ENCODE measurements at places on chromosomes 16 and 17.

DNA sequence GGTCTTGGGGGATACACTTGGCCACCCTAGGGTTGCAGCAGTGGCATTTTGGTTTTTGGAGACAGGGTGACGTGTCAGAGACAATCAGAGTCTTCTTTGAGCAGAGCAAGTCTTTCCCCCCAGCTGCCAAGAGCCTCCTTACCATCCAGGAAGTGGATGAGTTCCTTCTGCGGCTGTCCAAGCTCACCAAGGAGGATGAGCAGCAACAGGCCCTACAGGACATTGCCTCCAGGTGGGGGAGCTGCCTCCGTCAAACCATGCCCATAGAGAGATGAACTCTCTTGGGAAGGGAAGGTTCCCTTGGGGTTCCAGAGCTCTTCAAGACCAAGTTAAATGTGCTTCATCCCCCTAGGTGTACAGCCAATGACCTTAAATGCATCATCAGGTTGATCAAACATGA lies 11.3 kb downstream of the LIG3 start:
- DNase-seq, result no peak

- no peak for DNase-seq
Measured at GRCh38 chr16:3655030-3655395, 522 bp downstream of the DNASE1 start.

DNA sequence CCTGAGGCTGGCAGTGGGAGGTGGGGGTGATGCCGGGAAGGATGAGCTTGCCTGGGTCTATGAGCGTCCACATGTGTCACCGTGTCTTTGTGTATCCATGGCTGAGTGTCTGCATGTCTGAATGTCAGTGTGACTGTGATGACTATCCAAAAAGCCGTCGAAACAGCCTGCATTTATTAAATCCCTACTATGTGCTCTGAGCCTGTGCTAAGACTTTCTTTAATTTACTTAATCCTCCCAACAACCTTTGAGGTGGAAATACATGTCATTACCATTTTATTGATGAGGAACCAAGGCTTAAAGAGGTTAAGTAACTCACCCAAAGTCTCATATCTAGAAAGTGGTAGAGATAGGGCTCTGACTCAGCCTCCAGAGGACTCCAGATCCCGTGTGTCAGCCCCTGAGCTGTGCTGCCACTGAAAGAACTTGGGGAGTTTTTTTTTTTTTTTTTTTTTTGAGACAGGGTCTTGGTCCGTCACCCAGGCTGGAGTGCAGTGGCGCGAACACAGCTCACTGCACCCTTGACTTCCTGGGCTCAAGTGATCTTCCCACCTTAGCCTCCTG lies 20.0 kb downstream of the ARHGAP23 start:
- DNase-seq, result no peak

DNA sequence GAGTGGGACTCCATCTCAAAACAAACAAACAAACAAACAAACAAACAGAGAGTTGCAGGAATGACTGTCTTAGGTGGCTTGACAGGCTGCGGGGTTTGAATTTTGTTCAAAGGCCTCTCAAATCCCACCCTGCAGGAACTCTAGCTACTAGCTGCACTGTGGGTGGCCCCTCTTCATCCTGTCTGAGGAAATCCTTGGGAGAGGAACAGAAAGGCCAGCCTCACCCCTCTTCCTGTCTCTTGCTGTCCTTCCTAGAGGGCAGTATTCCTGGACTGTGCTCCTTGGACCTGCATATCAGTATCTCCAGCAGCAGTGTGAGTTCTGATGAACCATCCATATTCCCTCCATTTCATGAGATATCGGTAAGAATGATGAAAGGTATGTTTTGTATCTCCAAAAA lies 2.0 kb upstream of the CCDC92B start:
- DNase-seq, result no peak

- DNase-seq, result no peak
Measured at GRCh38 chr17:16987066-16987829, 15.3 kb upstream of the TNFRSF13B start.

GRCh38 chr16:79768276-79768970 lies 167.9 kb upstream of the MAF start:
- DNase-seq, result no peak

DNA sequence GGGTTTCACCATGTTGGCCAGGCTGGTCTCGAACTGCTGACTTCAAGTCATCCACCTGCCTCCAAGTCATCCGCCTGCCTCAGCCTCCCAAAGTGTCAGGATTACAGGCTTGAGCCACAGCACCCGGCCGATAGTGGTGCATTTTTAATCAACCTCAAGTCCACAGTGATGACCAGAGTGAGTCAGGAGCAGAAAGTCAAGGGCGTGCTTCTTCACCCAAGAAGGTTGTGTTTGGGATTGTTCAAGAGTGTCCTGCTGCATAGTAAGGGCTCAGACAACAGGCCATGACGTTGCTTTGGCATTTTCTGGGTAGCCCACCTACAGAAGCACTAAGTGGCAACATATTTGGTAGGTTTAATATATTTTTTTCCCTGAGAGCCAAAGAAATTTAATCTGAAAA lies 108.3 kb upstream of the FAM20A start:
- DNase-seq, result no peak

DNA sequence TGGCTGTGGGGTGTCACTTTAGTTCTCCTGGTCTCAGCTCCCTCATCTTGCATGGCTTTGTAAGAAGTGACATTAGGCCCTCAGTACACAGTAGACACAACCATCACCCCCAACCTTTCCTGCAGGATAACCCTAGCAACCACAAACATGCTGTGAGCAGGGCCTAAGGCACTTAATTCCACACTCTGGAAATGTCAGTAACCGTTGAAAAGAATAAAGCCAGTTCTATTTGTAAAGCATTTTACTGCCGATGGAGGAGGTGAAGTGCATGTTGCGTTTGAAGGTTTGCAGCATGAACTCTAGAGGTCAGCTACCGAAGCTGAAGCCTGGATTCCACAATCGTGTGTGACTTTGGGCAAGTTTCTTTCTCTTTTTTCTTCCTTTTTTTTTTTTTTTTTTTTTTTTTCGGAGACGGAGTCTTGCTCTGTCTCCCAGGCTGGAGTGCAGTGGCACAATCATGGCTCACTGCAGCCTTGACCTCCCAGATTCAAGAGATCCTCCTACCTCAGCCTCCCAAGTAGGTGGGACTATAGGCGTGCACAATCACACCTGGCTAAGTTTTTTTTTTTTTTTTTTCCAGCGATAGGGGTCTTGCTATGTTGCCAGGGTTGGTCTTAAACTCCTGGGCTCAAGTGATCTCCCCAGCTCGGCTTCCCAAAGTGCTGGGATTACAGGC lies 26.1 kb upstream of the TOB1 start:
- DNase-seq, result no peak

- no peak for DNase-seq
Measured at GRCh38 chr16:50531901-50532300, 16.3 kb upstream of the NKD1 start.

DNA sequence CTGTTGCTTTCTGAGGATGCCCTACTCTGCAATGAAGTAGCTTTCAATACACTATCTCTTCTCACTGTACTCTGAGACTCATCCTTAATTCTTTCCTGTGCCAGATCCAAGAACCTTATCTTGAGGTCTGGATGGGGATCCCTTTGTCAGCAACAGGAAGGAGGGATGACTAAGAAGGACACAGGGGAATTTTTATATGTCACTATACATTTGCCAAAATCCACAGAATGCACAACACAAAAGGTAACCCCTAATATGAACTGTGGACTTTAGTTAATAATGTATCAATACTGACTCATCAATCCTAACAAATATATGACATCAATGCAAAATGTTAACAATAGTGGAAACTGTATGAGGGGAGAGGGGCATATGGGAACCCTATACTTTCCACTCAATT lies 4.7 kb upstream of the RBBP6 start:
- DNase-seq, result no peak

DNA sequence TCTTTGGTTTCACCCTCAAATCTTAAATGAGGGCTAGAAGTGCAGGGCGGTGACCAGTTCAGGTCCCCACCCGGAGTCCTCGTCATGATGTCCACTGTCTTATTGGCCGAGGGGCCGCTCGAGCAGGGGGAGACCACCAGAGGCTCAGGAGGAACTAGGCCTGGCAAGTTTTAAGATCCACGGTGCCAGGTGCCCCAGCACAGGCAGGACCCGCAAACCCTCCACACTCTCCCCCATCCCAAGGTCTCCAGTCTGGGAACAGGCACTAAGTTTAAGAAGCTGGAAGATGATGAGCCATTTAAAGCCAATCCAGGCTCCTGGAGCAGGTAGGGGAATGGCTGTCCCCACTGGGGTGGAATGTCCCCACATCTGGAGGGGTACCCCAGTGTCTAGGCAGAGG lies 4.1 kb downstream of the DLX3 start:
- no peak for DNase-seq

- DNase-seq, result no peak
Measured at GRCh38 chr16:89304941-89305705, 87.6 kb downstream of the ZNF778 start.
